ENCODE measurements at places on chromosomes 1 and 21.
A peak's percentile ranks its signal among the peaks of the same experiment; 100 is the strongest.

DNA sequence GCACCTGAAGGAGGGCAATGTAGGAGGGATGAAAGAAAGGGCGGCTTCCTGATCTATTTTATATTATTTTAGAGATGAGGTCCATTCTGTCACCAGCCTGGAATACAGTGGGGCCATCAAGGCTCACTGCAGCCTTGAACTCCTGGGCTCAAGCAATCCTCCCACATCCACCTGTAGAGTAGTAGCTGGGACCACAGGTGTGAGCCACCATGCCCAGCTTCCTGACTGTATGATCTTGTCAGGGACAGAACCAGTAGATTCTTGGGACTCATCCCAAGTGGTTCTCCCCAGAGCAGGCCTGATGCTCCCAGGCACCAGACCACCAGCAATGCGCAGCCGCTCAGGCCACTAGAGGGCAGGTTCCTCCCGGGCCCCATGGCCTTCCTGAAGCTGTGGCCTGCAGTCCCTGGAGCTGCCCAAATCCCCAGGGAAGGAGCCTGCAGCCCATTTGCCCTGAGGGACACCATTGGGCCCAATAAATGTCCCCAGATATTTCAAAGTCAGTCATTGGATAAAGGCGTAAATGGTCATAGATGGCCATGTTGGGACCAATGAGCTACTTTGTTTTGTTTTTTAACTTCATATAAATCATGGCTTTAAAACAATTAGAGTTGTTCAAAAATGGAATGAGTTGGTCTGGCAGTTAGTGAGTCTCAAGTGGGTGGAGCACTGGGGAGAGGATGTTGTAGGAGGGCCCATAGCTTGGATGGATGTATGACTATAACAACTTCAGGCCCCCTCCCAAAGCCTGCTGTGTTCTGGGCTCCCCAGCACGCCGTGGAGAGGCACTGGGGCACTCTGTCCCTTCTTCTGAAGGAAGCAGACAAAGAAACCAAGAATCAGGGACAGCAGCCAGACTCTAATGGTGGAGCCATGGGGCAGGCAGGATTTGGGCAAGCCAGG is 44.7 kb upstream of the GOLT1A start:
- peak; percentile 78 for DNase-seq

DNA sequence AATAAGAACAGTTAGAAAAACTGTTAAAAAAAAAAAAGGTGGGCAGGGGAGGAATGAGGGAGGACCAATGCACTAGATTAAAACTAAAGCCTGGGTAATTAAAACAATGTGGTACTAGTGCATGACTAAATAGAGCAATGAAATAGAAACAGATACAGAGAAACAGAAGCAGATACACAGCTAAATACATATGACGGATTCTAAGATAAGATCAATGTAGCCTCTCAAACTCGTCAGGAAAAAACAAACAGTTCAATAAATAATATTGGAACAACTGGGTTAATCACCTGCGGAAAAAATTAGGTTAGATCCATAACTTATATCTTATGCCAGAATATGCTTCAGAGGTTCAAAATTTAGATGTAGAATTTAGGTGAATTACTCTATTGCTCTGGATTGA is 68.2 kb downstream of the ERO1B start:
- DNase-seq: no peak

- DNase-seq: no peak
Observed at GRCh38 chr1:230401763-230402294, 24.3 kb downstream of the PGBD5 start.

DNA sequence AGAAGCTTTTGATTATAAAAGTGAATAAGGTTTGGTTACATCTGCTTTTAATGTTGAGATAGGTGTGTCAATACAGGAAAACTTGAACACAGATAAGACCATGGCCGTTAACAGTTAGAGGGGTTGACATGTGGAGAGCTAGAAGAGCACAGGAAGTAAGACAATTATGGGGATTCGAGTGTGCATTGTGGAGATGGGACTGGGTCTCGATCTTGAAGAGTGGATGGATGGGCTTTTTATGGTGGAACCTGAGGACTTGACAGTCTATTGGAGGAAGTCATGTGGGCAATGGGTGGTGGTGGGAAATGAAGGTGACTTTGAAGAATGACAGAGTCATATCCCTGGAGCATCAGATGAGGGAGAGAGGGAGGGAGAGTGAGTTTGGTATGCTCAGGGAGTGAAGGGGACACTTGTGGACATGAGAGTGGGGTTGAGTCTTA is 12.1 kb downstream of the DYRK1A start:
- no peak for DNase-seq

DNA sequence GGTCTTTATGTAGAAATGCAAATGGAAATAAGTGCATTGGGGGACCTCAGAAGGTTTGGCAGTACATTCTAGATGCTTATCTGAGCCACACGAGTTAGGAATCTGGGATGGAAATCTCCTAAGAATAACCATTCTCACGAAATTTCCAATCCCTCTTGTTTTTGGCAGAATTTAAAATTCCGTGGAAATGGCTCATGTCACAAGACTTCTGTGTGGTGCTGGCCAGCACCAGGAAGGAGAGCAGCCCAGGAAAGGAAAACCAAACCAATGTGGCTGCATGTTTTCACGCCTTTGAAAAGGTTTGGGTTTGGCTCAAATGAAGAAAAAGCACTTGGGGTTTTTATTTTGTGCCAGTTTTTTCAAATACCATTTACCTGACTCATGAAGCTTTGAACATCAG is 80.1 kb upstream of the KCNK2 start:
- no peak for DNase-seq

Data from SK-N-DZ (cell line).